Adipocyte (in vitro differentiated cells): ENCODE measurements at places on chromosomes 3 and 15.

DNA sequence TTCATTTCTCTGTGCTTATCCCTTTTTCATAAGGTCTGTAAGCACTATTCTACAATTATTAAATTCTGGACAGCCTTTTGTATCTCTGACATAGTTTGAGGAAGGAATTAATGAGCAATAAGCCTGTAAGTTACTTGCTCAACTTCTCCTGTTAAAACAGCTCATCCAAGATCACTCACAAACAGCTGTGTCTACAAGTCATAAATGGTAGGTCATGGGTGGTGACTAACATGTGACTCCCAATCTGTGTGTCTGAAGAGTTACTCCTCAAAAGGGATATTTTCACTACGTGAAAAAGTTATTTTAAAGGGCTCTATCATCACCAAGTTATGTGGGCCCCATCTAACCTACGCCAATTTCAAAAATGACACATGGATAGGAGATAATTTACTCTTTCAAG lies 145.2 kb upstream of the CBLB start:
- peak; percentile 43 for DNase-seq

GRCh38 chr3:176765382-176765900 lies 431.8 kb downstream of the TBL1XR1 start:
- DNase-seq = peak; percentile 15

DNA sequence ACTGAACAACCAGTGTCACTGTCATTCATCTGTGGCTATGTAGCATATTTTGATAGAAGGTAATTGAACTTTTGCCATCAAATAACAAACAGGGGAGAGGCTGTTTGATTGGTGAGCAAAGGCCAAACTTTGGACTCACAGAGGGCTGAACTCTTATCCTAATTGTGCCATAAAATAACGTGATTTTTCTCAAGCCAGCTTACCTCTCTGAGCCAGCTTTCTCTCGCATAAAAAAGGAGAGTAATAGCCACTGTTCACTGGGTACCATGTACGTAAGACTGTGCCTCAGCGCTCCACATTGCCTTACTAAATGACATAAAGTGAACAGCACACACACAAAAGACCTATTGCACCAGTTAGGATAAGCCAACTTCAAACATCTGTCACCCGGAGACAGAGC lies 216.9 kb downstream of the LRTM1 start:
- no peak for DNase-seq

- DNase-seq = no peak
Measured at GRCh38 chr3:117873249-117873600, 1161.4 kb downstream of the IGSF11 start.

- no peak for DNase-seq
Measured at GRCh38 chr3:109187390-109187789, 50.9 kb downstream of the C3orf85 start.
